ENCODE measurements at places on chromosomes 16 and 17. TPM values are rescaled to one million over a fixed set of nuclear protein-coding genes. Genes with fewer than 3 reads are reported as not detected.

DNA sequence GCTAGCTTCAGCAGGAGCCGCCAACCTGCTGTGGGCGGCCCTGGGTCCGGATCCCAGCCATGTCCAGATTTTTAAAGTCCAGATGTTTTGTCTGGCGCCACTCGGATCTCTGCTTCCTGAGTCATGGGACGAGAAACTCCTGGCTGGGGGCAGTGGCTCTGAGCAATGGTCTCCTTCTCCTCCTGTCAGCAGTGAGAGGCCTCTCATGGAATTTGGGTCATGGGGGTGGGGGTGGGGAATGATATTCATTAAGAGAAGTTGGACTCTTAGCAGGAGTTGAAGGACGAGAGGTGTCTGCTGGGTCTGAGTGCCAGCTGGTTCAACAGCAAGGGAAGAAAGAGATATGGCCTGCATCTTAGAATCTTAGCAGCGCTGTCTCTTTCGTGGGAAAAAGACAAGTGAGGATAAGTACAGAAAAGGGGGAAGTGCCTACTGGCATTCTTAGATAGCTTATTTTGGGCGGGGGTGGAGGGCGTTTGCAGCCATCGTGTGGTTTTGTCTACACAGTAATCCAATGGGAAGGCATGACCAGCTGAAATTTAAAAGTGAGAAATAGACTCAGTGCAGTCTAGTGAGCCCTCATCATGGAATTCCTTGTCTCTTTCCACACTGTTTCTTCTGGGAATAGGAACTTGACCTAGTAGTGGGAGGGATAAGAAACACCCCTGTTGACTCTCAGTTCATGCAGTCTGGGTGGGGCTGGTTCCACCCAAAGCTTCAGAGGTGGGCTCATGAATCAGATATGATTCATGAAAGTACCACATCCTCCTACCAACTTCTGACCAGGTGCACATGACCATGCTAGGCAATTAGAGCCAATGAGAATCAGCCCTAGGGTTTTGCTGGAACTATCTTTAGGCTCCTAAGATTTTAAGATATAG lies 80.5 kb downstream of the MYH13 start:
- H3K4me3 ChIP-seq: no peak overlapping the region
- no peaks in the 10 kb centered on the region for H3K27me3 ChIP-seq
- H3K36me3 ChIP-seq: no peaks in the 10 kb centered on the region
- peak overlapping the region; percentile 15 for H3K27ac ChIP-seq
- H3K4me1 ChIP-seq: peaks cover 12% of the 10 kb centered on the region
- no peak for DNase-seq

GRCh38 chr17:40041196-40041595 lies 13.0 kb downstream of the MED24 start:
- H3K27ac ChIP-seq: no peak overlapping the region
- no peak for DNase-seq
- H3K4me3 ChIP-seq: no peak overlapping the region
- no peaks in the 10 kb centered on the region for H3K36me3 ChIP-seq

SNAI3 gene
- not detected for total RNA-seq

ULK2 gene
- 25.3 TPM for total RNA-seq

DNA sequence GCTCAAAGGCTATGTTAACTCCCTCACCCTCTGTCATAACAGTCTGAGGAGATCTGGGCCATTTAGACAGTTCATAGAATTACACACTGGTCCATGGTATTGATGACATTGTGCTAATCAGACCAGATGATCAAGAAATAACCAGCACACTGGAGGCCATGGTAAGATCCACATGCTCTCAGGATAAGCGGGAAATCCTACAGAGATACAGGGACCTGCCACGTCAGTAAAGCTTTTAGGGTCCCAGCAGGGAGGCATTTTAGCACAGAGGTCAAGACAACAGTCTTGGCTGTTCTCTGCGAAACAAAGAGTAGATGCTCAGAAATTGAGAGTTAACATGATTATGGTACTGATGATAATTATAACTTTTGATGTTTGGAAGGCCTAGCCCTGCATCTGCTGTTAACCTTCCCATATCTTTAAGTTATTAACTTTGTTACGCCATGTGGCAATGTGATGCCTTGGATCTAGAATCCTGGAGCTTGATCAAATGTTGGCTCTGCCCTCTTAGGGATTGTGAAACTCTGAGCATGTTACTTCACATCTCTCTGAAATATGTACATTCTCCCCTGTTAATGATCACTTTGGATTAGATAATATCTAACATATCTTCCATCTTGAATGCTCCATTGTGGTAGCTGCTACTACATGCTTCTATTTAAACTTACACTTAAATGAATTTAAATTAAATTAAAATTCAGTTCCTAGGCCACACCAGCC lies 172.0 kb upstream of the SOX9 start:
- H3K4me3 ChIP-seq: no peak overlapping the region
- no peak overlapping the region for H3K27ac ChIP-seq
- H3K36me3 ChIP-seq: no peaks in the 10 kb centered on the region

SCARF1 gene
- 26.3 TPM for total RNA-seq

WSB1 gene
- total RNA-seq: 158 TPM

DNA sequence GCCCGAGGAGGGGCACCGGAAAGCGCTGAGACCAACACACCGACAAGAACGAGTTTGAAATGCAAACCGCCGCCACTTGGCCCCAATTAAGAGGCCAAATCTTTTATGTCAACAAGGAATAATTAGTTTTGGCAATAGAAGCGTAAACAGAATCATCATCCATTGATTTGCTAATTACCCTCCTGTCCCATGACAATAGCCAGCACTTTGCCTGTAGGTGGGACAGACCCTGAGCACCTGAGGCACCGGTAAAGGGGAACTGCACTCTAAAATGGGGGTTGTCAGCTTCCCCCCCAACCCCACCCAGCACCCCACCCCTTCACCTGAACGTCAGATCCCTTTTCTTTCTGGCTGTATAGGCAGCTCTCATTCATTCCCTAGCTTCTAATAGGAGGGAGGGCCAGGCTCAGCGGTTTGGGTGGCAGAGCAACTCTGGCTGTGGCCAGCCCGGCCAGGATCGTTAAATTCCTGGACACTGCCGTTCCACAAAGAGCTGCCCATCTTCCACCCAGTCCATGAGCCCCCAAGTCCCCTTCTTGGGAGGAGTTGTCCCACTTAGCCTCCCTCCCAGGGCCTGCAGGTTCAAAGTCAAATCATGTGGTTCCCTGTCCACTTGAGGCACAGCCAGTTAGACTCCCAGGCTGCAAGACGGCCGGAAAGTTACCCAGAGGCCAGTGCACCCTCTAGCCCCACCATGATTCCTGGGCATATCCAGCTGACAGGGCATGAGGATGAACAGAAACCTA lies 45.8 kb downstream of the WNT3 start:
- H3K4me3 ChIP-seq: peak overlapping the region; percentile 81
- H3K36me3 ChIP-seq: no peaks in the 10 kb centered on the region
- no peak overlapping the region for H3K27ac ChIP-seq
- H3K4me1 ChIP-seq: peaks cover 29% of the 10 kb centered on the region

DNA sequence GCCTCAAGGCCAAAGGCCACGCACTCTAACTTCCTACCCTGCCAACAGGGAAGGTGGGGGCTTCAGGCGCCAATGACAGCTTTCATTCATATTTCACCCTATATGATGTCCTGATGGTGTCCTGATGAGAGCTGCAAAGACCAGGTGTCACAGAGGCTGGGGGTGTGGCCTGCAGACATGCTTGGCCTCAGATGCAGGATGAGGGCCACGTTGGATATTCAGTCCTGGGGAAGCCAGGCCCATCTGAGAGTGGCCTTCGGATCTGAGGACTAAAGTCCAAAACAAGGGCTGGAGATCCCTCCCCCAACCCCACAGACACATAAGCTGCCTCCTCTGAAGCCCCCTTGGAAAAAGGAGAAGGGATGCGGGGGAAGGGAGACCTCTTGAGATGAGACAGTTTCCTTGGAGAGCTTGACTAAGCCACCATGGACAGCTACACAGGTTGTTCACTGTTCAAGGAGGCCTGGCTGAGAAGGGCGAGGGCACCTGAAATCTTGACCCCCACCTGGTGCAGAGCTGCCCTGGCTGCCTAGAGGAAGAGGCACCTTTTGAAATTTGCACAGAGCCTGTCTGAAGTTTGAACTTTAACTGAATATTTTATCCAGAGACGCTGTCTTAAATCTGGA lies 24.3 kb upstream of the GSG1L start:
- no peaks in the 10 kb centered on the region for H3K36me3 ChIP-seq
- H3K4me1 ChIP-seq: peaks cover 7% of the 10 kb centered on the region
- H3K27ac ChIP-seq: no peak overlapping the region
- H3K4me3 ChIP-seq: no peak overlapping the region
- no peaks in the 10 kb centered on the region for H3K27me3 ChIP-seq

ABI3 gene
- total RNA-seq: 11.0 TPM

FA2H gene
- not detected for total RNA-seq

HSD11B2 gene
- total RNA-seq: 30.2 TPM

KCNJ2 gene
- total RNA-seq: 10.8 TPM

- no peaks in the 10 kb centered on the region for H3K4me1 ChIP-seq
- H3K4me3 ChIP-seq: no peak overlapping the region
- DNase-seq: peak; percentile 16
- H3K27me3 ChIP-seq: no peaks in the 10 kb centered on the region
Observed at GRCh38 chr16:8204096-8204495, 386.2 kb downstream of the TMEM114 start.

DNA sequence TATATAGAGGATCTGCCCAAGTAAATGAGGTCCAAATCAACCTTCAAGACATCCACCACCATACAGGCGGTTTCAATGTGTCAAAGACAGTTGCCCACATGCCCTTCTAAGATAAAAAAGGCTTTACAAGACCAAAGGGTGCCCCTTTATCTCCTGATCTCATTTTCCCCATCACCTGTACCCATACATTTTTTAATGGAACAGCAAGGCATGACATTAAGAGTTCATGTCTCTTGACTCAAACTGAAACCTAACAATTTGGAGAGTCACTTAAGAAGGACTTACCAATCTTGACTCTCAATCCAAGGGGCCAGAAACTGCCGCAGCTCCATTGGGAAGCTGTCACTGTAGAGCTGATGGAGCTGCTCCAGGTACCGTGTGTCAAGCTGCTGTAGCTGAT lies 40.1 kb downstream of the STAT3 start:
- no peak overlapping the region for H3K4me3 ChIP-seq
- H3K27ac ChIP-seq: peak overlapping the region; percentile 31
- DNase-seq: no peak

DNA sequence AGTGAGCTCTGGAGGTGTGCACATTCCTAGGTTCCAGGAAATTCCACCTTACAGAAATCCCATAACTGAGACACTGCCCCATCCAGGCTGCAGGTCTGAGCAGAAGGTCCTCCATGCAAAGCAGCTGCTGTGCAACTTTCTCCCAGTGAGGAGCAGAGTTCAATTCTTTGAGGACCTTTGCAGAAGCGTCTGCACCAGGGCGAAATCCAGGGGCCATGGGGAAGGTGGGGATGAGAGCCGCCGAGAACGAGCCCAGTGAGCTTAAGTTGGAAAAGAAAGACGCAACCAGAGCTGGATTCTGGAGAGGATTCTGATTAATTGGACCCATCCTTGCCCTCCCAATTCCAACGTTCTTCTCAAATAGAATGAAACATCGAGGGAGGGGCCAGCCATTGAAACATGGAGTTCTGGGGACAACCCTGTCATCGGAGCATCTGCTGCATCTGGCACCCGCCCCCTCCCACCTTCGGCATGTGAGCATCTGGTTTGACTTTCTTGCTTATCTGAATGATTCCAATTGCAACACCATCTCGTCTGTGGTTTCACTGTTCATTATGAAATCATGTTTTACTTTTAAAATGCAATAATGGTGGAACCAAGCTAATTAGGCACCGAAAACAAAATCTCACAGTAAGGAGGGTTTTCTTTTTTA lies 190.6 kb upstream of the FOXF1 start:
- H3K36me3 ChIP-seq: no peaks in the 10 kb centered on the region
- no peak overlapping the region for H3K27ac ChIP-seq
- H3K4me1 ChIP-seq: peaks cover 32% of the 10 kb centered on the region
- no peaks in the 10 kb centered on the region for H3K27me3 ChIP-seq
- DNase-seq: no peak

- peak overlapping the region; percentile 98 for H3K4me3 ChIP-seq
- H3K4me1 ChIP-seq: peaks cover 70% of the 10 kb centered on the region
- no peaks in the 10 kb centered on the region for H3K27me3 ChIP-seq
- H3K27ac ChIP-seq: peak overlapping the region; percentile 89
- no peaks in the 10 kb centered on the region for H3K36me3 ChIP-seq
Observed at GRCh38 chr16:75580-76501, 2.2 kb upstream of the MPG start.

DNA sequence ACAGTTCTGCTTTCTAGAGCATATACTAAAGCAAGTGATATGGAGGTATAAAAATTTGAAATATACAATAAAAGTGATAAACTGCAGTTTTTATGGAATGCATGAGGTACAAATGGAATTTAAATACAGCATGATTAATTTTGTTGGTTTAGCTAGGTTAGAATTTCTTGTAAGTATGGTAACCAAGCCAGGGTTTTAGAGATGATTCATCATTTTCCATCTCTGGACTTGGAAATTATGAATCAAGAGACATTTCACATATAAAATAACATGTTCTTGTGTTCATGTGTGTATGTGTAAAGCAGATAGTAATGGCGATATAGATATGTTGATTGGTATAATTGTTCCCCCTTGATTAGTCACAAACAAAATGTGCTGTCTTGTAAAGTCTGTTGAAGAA lies 1219.8 kb downstream of the CDH8 start:
- DNase-seq: no peak
- H3K4me3 ChIP-seq: no peak overlapping the region
- H3K36me3 ChIP-seq: no peaks in the 10 kb centered on the region
- H3K4me1 ChIP-seq: no peaks in the 10 kb centered on the region
- no peak overlapping the region for H3K27ac ChIP-seq

CORO6 gene
- total RNA-seq: 23.6 TPM

ETV4 gene
- 5.4 TPM for total RNA-seq

GRCh38 chr17:10072556-10073425 lies 125.6 kb downstream of the GAS7 start:
- DNase-seq: no peak
- H3K36me3 ChIP-seq: no peaks in the 10 kb centered on the region
- H3K4me1 ChIP-seq: peaks cover 48% of the 10 kb centered on the region
- no peaks in the 10 kb centered on the region for H3K27me3 ChIP-seq

GRCh38 chr17:8753976-8754440 lies 4.3 kb downstream of the SPDYE4 start:
- no peak for DNase-seq
- H3K4me1 ChIP-seq: no peaks in the 10 kb centered on the region
- H3K36me3 ChIP-seq: no peaks in the 10 kb centered on the region
- H3K4me3 ChIP-seq: no peak overlapping the region
- H3K27ac ChIP-seq: no peak overlapping the region
- H3K27me3 ChIP-seq: no peaks in the 10 kb centered on the region

Data from vagina (tissue), 2 donors.